Left renal cortex interstitium (tissue), 4 donors: ENCODE measurements at places on chromosomes 3 and 15. TPM values are rescaled to one million over a fixed set of nuclear protein-coding genes. Genes with fewer than 3 reads are reported as not detected.

GRCh38 chr15:85620690-85621049, 174.1 kb downstream of the KLHL25 start:
- no peak for DNase-seq

DNA sequence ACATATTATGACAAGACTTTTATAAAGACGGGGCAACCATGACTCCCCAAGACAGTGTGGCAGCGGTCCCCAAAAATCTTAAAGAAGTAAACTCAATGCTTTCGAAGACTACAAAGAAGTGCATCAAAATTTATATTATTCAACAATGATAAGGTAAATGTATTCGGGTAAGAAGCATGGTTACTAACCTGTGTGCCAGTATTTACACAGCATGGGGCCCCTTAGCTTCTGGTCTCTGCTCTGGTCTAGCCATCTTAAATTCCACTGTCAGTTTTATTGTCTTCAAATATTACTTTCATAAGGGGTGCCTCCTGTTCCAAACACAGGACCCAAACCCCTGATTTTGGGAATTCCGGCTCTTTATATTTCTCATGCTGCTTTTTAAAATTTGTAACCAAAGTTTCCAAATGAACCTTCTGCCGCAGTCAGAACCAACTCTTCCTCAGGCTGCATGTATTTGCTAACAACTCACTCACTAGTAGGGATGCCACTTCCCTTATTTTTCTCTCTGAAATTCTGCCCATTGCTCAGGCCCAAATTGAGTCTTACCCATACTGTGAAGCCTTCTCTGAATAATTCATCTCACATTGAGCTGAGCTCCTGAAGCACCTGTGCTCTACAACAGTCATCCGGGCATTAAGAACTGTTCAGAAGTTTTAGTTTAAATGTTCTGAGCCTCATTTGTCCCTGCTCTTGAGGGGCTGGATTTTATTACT, 1.2 kb downstream of the TTC23 start:
- DNase-seq, result no peak

- DNase-seq, result no peak
These were observed 101.8 kb downstream of the NECTIN3 start for GRCh38 chr3:111173328-111173900.

DNA sequence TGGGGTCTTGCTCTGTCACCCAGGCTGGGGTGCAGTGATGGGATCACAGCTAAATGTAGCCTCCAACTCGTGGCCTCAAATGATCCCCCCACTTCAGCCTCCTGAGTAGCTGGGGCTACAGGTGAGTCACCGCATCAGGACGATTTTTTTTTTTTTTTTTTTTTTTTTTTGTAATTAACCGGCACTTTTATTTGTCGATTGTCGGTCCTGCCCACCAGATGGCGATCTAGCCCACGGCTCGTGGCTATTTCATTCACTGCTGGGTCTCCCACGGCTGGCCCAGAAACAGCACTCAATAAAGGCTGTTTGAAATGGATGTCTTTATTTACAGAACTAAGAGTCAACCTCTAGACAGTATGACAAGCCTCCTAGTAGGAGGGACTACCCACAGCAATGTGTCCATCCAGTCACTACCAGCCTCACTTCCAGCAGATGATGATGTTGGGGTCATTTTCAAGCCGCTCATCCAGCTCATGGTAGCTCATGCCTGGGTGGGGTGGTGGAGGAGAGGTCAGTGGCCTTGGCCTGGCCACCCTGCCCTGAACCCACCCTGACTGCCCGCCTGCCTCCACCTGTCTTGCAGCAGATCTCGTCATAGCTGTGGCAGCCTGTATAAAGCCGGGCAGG, 1.8 kb upstream of the ZMYND10 start:
- DNase-seq, result no peak

DNA sequence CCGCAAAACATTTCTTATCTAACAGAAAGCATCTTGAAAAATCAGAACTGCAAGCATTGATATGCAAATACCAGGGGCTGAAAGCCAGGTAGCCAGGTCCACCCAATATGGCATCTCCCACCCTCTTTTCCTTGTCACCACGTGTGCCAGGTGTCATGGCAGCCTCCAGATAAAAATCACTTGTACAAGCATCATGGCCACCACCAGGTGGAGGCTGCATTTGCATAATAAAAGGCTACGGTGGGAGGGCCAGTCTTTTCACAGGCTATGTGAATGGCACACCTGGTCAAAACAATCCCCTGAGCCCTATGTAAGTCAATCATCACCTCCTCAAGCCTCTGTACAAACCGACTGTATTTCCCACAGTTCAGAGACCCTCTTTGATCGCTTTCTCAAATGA, 1233.1 kb upstream of the ALCAM start:
- no peak for DNase-seq

Gene EEF1AKMT4
- 3.1 TPM for polyA plus RNA-seq
